ENCODE measurements at places on chromosomes 3 and 15.

DNA sequence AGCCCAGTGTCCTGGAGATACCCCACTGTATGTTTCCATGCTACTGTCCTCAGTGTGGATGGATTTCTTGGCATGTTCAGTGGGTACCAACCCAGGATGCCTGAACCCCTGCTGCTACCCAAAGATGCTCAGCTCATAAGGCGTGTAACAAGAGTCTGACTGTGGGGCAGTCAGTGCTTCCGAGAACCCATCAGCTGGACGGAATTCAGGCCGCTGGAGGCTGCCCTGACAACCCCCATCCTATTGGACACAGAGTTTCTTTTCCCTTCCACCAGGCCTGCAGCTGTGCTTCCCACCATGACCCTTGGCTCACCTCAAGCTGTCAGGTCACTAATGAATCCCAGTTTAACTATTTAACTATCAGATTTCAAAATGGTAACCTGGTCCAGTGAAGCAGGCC lies 224.1 kb upstream of the FEZF2 start:
- no peak for DNase-seq

DNA sequence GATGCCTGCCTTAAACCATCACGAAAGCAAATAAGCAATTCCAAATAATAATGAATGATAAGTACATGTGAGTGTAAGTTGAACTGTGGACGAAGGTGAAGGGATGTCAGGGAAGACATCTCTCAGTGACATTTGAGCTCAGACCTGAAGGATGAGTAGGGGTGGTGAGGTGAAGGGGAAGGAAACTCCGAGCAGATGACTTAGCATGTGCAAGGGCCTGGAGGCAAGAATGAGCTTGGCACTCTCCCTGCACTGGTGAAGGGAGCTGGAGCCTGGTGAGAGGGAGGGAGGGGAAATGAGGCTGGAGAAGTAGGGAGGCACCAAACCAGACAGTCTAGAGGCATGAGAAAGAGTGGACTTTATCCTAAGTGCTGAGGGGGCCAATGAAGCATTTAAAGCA lies 84.3 kb downstream of the MTHFS start:
- no peak for DNase-seq

- DNase-seq = no peak
Measured at GRCh38 chr15:49741712-49742111, 120.9 kb downstream of the DTWD1 start.

- no peak for DNase-seq
Measured at GRCh38 chr3:184489268-184489841, 72.2 kb upstream of the EPHB3 start.

DNA sequence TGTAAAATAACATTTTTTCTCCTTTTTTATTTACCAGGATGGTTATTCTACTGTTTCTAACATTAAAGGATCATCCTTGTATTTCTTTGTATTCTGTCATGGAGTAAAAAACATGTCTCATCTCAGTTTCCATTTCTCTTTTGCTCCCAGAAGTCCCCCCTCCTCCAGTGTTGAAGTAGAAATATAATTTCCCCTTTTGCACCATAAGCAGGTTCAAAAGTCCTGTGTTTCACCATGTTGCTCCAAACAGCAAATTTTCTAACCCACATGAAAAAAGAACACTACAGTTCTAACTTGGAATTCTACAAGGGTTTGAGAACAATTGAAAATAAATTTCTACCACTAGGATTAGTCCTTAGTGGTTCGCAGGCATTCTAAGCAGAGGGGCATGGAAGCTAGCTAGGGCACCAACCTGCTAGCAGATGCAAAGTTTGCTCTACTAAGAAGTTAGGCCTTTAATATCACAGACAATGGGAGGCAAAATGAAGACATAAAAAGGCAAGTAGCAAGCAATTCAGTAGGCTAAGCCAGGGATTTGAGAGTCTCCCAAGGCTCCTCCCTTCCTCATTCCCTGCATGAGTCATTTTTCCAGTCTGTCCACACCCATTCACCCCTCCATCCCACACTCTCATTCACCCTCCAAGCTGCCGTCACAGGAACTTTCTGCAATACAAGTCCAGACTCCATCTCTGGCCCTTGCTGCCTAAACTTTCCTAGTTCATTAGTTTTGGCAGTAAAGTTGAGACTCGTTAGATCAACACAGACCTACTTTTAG lies 2.3 kb upstream of the MBNL1 start:
- DNase-seq = peak; percentile 91

DNA sequence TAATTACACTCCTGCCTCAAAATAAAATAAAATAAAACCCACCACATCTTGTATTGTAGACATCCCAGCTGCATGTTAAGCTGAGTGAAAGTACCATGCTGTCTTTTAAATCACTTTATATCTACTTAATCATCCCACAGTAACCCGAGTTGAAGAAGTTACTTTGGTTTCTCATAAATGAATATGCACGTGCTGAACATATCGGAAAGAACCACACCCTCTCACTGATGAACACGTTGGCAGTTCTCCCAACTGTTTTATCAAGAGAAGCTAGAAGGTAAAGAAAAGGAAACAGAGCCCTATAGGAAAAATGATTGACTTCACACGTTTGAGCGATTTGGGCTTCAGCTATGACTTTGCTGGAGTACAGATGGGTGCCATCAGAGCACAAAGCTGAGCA lies 15.9 kb upstream of the TM4SF19 start:
- DNase-seq = no peak

DNA sequence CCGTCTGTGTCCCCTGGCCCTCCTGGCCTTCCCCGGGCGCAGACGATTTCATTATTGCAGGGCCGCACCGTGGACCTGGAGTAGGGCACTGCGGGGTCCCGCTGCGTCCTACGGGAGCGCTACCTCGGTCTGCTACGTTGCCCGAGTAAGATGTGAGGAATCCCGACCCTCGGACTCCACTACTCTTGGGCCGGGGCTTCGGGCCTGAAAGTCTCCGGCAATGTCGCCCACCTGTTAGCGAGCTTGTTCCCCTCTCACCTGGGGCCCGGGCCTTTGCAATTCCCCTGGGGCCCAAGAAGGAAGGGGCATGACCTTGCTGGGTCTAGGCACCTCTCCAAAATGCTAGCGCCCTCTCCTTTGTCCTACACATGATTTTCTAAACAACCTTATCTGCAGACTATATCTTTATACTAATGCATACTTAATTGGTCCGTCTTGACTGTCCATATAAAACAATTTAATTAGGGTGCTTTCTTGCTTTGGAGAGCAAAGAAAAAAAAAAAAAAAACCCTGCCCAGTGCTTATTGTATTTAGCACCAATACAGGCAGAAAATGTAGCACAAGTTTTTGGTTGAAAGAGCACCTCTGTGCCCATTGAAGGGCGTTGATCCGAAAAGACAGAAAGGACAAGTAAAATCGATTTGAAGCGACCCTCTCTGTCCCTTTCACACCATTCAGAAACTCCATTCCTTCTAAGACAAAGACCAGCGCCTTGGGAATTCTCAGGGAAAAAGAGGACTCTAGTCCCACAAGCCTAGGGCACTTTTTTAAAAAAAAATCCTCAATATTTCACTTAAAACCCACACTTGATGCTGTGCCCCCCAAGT lies 7.0 kb upstream of the NR2F2 start:
- no peak for DNase-seq

- peak; percentile 41 for DNase-seq
Measured at GRCh38 chr3:194489736-194490612, 3.2 kb upstream of the ATP13A3 start.

DNA sequence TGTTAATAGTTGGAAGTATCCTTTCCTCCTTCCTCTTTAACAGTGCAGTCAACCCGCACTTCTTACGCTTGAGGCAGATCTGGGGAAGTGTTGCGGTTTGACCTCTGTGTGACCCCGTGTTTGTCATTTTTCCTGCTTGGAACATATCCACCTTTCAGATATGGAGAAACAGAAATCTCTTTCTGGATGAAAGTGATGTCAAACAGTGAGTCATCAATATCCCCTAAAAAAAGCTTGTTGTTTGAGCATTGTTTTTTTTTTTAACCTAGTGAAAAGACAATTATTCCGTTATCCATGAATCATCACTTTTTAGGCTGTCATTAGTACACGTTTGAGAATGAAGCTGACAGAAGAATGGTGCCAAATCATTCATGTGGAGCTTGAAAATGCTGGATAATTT lies 293.7 kb downstream of the ARPP21 start:
- peak; percentile 95 for DNase-seq

- no peak for DNase-seq
Measured at GRCh38 chr3:66618066-66618465, 117.2 kb upstream of the LRIG1 start.

- no peak for DNase-seq
Measured at GRCh38 chr3:177035676-177036075, 161.6 kb downstream of the TBL1XR1 start.

- no peak for DNase-seq
Measured at GRCh38 chr15:89829161-89829560, 14.5 kb upstream of the ANPEP start.

DNA sequence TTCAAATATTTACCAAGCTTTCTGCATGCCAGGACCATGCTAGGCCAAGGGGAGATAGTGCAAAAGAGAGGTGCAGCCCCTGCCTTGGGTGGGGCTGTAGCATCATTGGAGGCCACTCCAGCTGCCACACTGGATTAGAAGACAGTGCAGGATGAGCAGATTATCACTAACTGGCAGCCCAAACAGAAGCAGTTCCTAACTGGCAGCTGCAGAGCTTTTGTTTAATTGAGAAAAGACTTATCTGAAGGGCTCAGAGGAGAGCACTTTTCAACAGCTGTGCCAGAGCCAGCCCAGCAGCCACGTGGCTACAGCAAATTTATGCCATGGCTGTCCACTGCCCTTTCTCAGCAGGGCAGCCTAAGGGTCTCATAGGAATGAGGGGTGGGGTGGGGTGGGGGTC lies 13.5 kb upstream of the ACSBG1 start:
- DNase-seq = no peak

- DNase-seq = peak; percentile 8
Measured at GRCh38 chr3:122246199-122246598, 62.7 kb downstream of the CASR start.

DNA sequence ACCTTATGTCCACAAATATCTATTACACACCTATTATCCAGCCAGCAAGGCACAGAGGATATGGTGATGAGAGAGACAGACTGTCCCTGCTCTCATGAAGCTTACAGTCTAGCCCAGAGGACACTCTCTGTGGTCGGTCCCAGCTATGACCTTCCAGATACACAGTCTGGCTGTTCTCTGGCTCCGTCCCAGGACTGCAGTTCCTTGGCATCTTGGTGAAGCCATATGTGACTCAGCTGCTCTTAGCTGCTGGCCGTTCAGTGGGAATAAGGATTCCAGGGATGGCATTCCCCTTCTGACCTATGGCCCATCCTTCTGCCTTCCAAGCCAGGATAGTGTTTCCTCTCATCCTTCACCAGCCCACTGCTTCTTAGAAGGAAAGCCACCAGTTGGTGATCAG lies 30.8 kb downstream of the MEX3B start:
- no peak for DNase-seq

DNA sequence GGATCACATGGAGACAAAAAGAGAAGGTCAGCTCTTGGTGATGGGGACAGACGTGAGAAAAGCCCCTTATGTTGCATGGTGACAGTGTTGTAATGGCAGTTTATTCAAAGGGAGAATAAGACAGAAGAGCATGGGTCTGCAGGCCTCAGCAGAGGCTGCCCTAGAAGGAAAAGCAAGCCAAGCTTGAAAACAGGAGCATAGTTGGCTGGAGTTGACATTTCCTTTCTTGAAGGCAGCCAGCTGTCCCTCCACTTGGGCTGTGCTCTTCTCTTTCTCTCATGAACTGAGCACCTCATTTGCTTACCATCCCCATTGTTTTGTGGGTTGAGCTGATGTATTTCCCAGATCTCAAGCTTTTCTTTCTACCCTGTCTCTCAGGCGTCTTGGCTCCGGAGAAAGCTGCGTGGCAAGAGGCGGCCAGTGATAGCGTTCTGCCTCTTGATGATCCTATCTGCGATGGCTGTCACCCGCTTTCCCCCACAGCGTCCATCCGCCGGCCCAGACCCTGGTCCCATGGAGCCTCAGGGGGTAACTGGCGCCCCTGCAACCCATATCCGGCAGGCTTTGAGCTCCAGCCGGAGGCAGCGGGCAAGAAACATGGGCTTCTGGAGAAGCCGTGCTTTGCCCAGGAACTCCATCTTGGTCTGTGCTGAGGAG lies 52.9 kb downstream of the GASK1A start:
- DNase-seq = no peak

- DNase-seq = peak; percentile 29
Measured at GRCh38 chr15:31325595-31326155, 960 bp upstream of the KLF13 start.

GRCh38 chr3:33962396-33962795 lies 164.0 kb downstream of the PDCD6IP start:
- DNase-seq = no peak

DNA sequence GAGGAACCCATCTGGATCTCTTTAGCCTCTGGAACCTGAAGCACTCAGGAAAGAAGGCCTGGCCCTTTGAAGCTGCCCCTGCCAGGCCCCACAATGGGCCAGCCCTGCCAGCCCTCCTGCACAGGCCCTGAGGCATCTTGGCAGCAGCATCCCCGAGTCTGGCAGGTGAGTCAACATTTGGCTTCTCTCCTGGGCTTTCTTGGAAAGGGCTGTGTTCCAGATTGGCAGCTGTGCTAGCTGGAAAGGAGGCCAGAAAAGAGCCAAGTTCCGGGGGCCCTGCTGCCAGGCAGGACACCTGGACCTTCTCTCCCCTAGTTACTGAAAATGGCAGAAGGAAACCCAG lies 187.2 kb downstream of the SHQ1 start:
- DNase-seq = peak; percentile 61

DNA sequence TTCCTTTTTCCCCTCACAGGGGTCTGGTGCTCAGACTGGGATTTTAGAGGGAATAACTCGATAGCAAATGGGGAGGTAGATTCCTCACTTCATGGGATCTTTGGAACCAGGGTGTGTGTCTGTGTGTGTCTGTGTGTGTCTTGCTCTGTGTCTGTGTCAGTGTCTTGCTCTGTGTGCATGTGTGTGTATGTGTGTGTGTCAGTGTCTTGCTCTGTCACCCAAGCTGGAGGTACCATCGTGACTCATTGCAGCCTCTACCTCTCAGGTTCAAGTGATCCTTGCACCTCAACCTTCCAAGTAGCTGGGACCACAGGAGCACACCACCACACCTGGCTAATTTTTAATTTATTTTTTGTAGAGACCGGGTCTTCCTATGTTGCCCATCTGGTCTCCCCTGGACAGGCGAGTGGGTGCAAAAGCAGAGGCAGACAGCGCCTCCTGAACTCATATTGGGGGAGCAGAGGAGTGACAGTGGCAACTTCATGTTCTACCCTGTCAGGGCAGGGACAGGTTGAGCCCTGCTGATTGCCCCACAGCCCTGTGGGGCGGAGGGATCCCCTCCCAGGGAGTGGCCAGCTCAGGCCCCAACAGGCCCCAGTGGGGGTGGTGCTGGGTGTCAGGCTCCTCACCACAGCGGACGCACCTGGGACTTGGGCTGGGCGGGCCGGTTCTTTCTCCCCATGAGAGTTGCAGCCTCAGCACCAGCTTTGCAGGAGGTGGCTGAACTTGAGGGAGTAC lies 10.4 kb upstream of the SEMA4B start:
- DNase-seq = no peak

- no peak for DNase-seq
Measured at GRCh38 chr15:79002581-79002980, 57.7 kb upstream of the CTSH start.

GRCh38 chr3:132317229-132317948 lies at the start of gene ACP3:
Gene ACP3, plus strand, starts transcription at chr3:132317407. Its CDS starts 50 bp downstream, at chr3:132317457.
- peak; percentile 88 for DNase-seq
